K562 (cell line): ENCODE measurements at places on chromosomes 5 and 9. TPM values are rescaled to one million over a fixed set of nuclear protein-coding genes. Genes with fewer than 3 reads are reported as not detected.

ENG gene
- total RNA-seq = 0.40 and 0.51 TPM in 2 replicates

ANKRD34B gene
- total RNA-seq = not detected in 2 replicates

KIAA1958 gene
- 14.4 and 16.0 TPM in 2 replicates for total RNA-seq

FAM169A gene
- 0.04 and 0.07 TPM in 2 replicates for total RNA-seq

ZNF474 gene
- total RNA-seq = 0.16 and 0.25 TPM in 2 replicates

NR5A1 gene
- total RNA-seq = 0.20 and 0.40 TPM in 2 replicates

OMD gene
- not detected in 2 replicates for total RNA-seq

DBN1 gene
- 78.9 and 84.3 TPM in 2 replicates for total RNA-seq

MRPS30 gene
- 114 and 120 TPM in 2 replicates for total RNA-seq

LHX6 gene
- total RNA-seq = 13.4 and 14.0 TPM in 2 replicates

PPP3R2 gene
- not detected in 2 replicates for total RNA-seq
